Mesendoderm (in vitro differentiated cells): ENCODE measurements at places on chromosomes 13 and 19.

DNA sequence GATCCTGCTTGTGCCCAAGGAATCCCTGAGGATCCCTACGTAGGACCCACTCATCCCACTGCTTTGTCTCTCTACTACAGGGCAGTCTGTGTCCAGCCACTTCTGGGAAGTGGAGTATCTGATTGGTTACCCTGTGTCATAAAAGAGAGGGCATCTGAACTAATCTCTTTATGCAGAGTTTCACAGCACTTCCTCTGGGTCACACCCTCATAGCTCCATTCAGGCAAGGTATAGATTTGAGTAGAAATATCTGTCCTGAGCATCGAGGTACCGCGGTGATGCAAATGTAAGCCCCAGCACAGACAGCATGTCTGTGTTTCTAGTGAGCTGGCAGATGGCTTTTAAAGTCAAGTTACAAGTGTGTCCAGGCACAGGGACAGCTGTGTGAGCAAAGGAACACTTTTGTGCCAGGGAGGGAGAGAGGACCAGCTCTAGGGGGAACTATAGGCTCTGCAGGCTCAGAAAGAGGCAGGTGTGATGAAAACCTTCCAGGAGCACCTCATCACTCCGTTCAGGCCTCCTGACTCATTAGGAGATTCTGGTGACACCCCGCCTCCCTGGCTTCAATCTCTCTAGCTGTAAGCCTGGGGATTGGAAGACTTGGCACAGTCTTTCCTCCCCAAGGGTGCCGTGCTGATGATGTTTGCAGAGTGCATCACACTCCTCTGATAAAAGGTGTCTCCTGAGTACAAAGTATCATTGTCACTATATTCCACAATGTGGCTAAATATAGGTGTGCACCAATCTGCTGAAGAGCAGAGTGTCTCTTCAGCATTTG is 84.3 kb upstream of the UBL3 start:
- no peak for DNase-seq

DNA sequence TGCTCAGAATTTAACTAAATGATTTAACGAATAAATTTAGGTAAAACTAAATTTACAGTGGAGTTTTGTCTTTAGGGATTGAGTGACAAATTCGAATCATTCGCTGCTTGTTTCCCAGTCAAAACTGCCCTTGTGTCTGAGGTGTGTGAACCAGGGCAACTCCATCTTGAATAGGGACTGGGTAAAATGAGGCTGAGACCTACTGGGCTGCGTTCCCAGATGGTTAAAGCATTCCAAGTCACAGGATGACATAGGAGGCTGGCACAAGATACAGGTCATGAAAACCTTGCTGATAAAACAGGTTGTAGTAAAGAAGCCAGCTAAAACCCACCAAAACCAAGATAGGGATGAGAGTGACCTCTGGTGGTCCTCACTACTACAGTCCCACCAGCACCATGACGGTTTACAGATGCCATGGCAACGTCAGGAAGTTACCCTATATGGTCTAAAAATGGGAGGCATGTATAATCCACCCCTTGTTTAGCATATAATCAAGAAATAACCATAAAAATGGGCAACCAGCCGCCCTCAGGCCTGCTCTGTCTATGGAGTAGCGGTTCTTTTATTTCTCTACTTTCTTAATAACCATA is 10.2 kb upstream of the ANKRD10 start:
- DNase-seq, result peak; percentile 70

DNA sequence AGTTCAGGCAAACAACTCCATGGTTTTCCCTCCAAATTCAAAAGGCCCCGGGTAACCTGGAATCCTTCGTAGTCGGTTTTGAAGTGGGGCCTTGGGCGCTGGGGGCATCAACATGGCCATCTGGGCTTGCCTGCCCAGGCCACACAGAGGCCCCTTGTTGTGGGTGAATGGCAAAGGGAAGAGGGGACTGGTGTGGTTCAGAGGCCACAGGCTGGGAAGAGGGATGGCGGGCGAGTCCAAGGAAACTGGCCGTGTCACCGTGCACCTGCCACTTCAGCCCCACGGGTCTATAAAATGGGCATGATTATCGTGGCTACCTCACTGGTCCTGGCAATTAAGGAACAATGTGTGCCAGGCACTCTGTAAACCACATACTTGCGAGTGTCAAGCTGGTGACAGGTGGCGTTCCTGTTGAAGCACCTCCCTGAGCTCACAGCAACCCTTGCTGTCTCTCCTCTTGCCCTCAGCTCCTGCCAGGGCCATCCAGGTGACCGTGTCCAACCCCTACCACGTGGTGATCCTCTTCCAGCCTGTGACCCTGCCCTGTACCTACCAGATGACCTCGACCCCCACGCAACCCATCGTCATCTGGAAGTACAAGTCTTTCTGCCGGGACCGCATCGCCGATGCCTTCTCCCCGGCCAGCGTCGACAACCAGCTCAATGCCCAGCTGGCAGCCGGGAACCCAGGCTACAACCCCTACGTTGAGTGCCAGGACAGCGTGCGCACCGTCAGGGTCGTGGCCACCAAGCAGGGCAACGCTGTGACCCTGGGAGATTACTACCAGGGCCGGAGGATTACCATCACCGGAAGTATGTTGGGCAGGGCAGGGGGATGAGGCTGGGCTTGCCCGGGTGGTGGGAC is 1.3 kb downstream of the LSR start:
- DNase-seq, result no peak

- DNase-seq, result no peak
These were observed 183.4 kb downstream of the RBM26 start for GRCh38 chr13:79222427-79223205.

- DNase-seq, result peak; percentile 93
These were observed 170.8 kb downstream of the NUFIP1 start for GRCh38 chr13:44818428-44818827.
